Frontal cortex (tissue), 4 donors: ENCODE measurements at places on chromosomes 2 and 18. TPM values are rescaled to one million over a fixed set of nuclear protein-coding genes. Genes with fewer than 3 reads are reported as not detected.
A peak's percentile ranks its signal among the peaks of the same experiment; 100 is the strongest.

The CDK15 gene
- total RNA-seq: 0.82 TPM

The GALNT5 gene
- under 0.01 TPM for total RNA-seq

GRCh38 chr2:234556848-234557573 lies 60.1 kb upstream of the ARL4C start:
- DNase-seq: no peak

GRCh38 chr2:111898703-111899514 lies 502 bp downstream of the MERTK start:
- peak; percentile 25 for DNase-seq

DNA sequence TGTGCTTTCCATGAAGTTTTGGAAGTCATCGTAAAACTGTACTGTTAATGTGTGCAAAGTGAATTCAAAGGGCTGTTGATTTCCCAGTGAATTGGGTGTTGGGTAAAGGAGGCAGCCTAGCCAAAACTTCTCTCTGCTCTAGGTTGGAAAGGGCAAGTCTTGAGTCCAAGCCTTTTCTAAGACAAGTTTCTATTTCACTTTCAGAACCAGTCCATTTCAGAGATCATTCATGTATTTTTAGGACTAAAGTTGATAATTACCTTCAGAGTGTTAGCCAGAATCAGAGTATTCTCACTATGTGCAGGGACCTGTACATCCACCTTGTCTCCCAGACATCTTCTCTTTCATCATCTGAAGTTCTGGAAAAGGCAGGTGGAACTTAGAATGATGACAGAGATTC lies 636.1 kb upstream of the KLHL29 start:
- DNase-seq: no peak

DNA sequence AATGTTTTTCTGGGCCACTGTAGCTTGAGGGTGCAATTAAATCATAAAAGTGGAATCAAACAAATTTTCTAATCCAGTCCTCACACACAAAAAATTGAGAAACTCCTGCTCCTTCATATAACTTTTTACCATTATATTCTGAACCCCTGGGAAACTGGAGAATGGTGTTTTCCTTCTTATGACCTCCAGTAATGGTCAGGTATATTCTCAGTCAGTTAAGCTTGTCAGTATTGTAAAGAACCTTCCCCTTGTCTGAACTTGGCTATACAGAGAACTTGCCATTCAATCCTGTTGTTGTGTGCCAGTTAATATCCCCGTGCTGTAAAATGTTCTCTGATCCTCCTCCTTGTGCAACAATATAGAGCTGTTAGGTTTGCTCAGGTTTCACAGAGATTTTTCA lies 39.5 kb downstream of the ZNF804A start:
- no peak for DNase-seq
